Mammary epithelial cell (primary cell): ENCODE measurements at places on chromosomes 2 and 18. TPM values are rescaled to one million over a fixed set of nuclear protein-coding genes. Genes with fewer than 3 reads are reported as not detected.

CNTNAP5 gene
- total RNA-seq, result not detected

LRP2 gene
- total RNA-seq, result not detected

GRHL1 gene
- 2.2 and 2.3 TPM in 2 replicates for total RNA-seq

ZNF519 gene
- total RNA-seq, result 3.8 TPM

CXXC1 gene
- total RNA-seq, result 73.8 and 78.2 TPM in 2 replicates
